Natural killer cell treated with Interleukin-12 subunit alpha and Interleukin-12 subunit beta and Interleukin-15 and Interleukin-18, amount 100 ng/mL, for 72 hours (primary cell): ENCODE measurements at places on chromosomes 13 and 19. TPM values are rescaled to one million over a fixed set of nuclear protein-coding genes. Genes with fewer than 3 reads are reported as not detected.

ZNF534 gene
- total RNA-seq, result not detected

PTGIR gene
- total RNA-seq, result 0.31 TPM

CYP4F3 gene
- total RNA-seq, result 0.12 TPM

ZNF837 gene
- total RNA-seq, result 0.71 TPM

LRCH1 gene
- 26.0 TPM for total RNA-seq

ZNF222 gene
- total RNA-seq, result 4.8 TPM

RNF225 gene
- 3.2 TPM for total RNA-seq

DNA sequence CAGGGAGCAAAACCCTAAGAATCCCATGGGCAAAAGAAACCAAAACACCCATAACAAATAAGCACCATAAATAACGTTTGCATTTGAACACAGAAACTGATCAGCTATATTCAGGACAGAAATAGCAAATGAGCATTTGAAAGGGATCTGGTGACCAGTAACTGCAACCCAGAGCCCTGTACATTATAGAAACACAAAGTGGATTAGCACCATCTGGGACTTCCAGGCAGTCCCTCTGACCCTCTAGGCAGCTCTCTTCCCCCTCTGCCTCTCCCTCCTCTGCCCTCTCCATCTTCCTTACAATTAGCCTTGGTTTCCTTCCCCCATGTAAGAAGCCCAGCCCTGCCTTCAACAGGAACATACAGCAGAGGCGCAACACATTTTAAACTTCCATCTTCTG, 215.0 kb downstream of the DCLK1 start:
- H3K27ac ChIP-seq, result no peak overlapping the region
- no peak for DNase-seq
- H3K4me1 ChIP-seq, result no peaks in the 10 kb centered on the region
- no peaks in the 10 kb centered on the region for H3K27me3 ChIP-seq

GRCh38 chr13:60363288-60363687, 33.7 kb upstream of the TDRD3 start:
- no peak overlapping the region for H3K4me3 ChIP-seq
- no peak overlapping the region for H3K27ac ChIP-seq
- no peaks in the 10 kb centered on the region for H3K4me1 ChIP-seq
- H3K36me3 ChIP-seq, result no peaks in the 10 kb centered on the region

- H3K36me3 ChIP-seq, result no peaks in the 10 kb centered on the region
- no peak overlapping the region for H3K27ac ChIP-seq
- no peak for DNase-seq
- no peaks in the 10 kb centered on the region for H3K4me1 ChIP-seq
Observed at GRCh38 chr19:13623716-13624710, 117.7 kb upstream of the CACNA1A start.

GRCh38 chr19:43662487-43662886, 7.5 kb downstream of the PLAUR start:
- no peak overlapping the region for H3K4me3 ChIP-seq
- H3K4me1 ChIP-seq, result peaks cover 20% of the 10 kb centered on the region
- H3K36me3 ChIP-seq, result peaks cover 21% of the 10 kb centered on the region

DNA sequence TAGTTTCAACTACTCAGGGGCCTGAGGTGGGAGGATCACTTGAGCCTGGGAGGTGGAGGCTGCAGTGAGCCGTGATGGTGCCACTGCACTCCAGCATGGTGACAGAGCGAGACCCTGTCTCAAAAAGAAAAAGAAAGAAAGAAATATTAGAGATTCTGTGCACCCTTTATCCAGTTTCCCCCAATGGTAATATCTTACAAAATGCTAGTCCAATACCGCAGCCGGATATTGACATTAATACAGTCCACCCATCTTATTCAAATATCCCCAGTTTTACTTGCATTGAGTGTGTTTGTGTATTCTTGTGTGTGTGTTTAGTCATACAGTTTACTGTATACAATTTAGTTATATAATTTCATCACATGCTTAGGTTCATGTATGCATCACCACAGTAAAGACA, 8.6 kb upstream of the IFNL4 start:
- peaks cover 3% of the 10 kb centered on the region for H3K27me3 ChIP-seq
- H3K27ac ChIP-seq, result no peak overlapping the region
- no peak overlapping the region for H3K4me3 ChIP-seq
- H3K4me1 ChIP-seq, result no peaks in the 10 kb centered on the region
- DNase-seq, result no peak
- no peaks in the 10 kb centered on the region for H3K36me3 ChIP-seq

- peak overlapping the region; percentile 93 for H3K27ac ChIP-seq
- peaks cover 24% of the 10 kb centered on the region for H3K4me1 ChIP-seq
- H3K27me3 ChIP-seq, result no peaks in the 10 kb centered on the region
- no peaks in the 10 kb centered on the region for H3K36me3 ChIP-seq
Observed at GRCh38 chr19:18543814-18544475, 572 bp upstream of the FKBP8 start.

DNA sequence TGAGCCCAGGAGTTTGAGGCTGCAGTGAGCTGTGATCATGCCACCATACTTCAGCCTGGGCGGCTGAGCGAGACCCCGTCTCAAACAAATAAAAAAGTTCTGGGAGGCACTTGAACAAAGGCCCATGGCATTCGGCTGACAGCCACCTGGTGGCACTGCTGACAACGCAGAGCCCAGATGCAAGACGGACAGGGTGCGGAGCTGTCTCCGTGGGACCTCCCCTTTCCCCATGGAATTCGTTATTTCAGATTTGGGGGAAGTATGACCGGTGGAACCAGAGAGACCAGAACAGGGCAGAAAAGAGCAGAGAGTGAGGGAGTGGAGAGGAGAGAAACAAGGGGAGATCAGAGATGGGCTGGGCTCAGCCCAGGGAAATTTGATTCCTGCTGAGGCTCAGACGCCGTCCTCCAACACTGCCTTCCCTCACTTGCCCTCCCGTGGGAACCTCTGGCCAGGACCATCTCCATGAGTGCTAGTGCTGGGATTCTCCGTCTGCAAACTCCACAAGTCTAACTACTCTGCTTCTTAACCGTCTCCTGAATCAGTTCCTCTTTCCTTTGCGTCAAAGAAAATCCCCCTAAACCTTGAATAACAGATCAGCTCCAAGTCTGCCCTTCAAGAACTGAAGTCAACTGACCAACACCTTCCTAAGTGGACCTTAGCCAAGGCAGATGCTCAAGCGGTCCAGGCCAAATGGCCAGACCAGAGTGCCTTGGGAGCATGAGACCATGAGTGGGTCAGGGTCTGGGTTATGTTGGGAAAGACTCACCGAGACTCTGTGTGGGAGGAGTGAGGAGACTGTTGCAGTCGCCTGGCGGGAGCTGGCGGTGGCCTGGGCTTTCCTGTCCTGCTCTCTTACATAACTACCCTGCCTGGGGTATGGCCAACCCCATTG, 11.9 kb upstream of the ATF5 start:
- no peaks in the 10 kb centered on the region for H3K27me3 ChIP-seq
- H3K4me3 ChIP-seq, result no peak overlapping the region
- DNase-seq, result no peak
- H3K36me3 ChIP-seq, result peaks cover 6% of the 10 kb centered on the region

- H3K27ac ChIP-seq, result no peak overlapping the region
- no peak for DNase-seq
- no peaks in the 10 kb centered on the region for H3K36me3 ChIP-seq
- peaks cover 33% of the 10 kb centered on the region for H3K27me3 ChIP-seq
Observed at GRCh38 chr19:5480427-5480836, 25.2 kb downstream of the ZNRF4 start.

DNA sequence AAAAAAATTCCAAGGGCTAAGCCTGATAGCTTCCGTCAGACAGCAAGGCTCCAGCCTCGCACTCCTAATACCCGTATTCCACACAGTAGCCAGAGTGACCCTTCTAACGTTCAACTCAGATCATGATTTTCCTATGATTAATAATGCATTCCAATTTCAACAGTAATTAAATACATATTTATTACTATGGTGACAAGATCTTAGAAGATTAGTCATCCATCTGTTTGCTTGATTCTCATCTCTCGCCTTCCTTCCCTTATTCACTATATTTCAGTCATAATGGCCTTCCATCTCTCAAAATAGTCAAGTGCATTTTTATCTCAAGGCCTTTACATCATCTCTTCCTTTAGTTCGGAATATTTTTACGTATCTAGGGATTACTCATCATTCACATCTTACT, 621.2 kb upstream of the SPRY2 start:
- H3K4me3 ChIP-seq, result no peak overlapping the region
- DNase-seq, result no peak
- peaks cover 2% of the 10 kb centered on the region for H3K27me3 ChIP-seq
- no peak overlapping the region for H3K27ac ChIP-seq
- H3K36me3 ChIP-seq, result no peaks in the 10 kb centered on the region
- no peaks in the 10 kb centered on the region for H3K4me1 ChIP-seq

DNA sequence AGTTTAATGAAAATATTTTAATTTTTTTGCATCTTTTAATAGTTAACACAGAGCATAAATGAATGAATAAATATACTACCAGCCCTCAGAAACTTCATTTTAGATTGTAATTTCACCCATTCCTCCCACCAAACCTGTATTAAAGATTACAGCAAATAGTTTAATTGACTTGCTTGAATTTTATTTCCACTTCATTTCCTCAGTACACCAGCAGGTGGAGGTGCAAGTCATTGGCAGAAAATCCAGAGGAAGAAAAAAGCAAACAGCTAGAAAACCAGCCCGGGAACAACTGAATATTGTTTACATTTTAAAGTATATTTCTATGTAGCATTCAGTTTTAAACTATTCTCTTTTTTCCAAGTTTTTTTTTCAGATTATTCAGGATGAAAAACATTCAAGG, 177.8 kb downstream of the OLFM4 start:
- DNase-seq, result no peak
- no peak overlapping the region for H3K4me3 ChIP-seq
- peaks cover 15% of the 10 kb centered on the region for H3K27me3 ChIP-seq

DNA sequence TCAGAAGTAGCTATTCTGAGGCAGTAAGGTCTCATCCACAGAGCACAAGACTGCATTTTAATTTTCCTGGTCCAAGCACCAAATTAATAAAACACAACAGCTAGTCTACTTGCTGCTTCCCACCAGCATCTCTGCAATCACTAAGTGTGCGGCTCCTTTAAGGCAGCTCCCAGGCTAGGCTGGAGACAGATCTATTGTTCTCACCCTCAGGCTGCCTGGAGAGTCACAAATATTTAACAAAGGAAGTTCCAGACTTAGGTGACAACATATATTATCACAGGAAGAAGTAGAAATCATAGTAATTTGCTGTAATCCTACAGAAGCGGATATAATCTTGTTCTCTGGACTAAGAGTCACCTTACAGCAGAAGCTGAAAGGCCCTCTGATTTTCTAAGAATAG, 2.2 kb upstream of the EID2 start:
- DNase-seq, result no peak
- H3K4me3 ChIP-seq, result peak overlapping the region; percentile 1
- H3K27me3 ChIP-seq, result peaks cover 9% of the 10 kb centered on the region
- H3K4me1 ChIP-seq, result peaks cover 22% of the 10 kb centered on the region

- no peak for DNase-seq
- H3K4me3 ChIP-seq, result no peak overlapping the region
- H3K4me1 ChIP-seq, result peaks cover 24% of the 10 kb centered on the region
- peaks cover 42% of the 10 kb centered on the region for H3K27me3 ChIP-seq
Observed at GRCh38 chr19:10011974-10012373, 1.3 kb upstream of the RDH8 start.

DNA sequence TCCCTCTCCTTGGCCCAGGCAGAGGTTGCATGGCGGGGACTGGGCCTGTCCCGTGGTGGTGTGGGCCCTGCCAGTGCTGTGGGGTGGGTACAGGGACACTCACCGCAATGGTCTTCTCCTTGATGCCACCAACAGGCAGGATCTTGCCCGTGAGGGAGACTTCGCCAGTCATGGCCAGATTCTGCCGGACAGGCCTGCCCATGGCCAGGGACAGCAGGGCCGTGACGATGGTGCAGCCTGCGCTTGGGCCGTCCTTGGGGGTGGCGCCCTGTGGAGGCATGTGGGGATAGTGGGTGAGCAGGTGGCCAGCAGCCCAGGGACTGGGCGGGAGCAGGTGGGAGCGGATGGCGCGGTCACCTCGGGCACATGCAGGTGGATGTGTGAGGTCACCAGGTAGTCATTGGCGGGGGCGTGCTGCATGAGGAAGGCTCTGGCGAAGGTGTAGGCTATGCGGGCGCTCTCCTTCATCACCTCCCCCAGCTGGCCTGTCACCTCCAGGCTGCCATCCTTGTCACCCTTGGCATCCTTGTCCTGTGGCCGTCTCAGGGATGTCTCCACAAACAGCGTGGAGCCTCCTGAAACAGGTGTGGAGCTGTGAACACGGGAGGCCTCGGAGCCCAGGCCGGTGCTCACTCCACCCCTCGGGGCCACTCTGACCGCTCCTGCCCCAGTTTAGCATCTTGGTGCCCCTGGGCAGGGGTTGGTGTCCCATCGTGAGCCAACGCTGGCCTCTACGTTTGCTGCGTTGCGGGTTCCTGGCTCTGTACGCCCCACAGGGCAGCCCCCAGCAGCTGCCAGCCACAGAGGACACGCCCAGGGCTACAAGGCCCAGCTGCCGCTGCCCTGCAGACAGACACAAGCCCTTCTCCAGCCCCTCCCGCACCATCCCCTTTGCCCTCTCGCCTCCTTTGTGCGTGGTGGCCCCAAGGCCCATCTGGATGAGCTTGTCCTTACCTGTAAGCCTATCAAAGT, 3.4 kb downstream of the RPL36 start:
- H3K4me1 ChIP-seq, result peaks cover 14% of the 10 kb centered on the region
- peak overlapping the region; percentile 39 for H3K4me3 ChIP-seq
- DNase-seq, result no peak
- no peak overlapping the region for H3K27ac ChIP-seq

DNA sequence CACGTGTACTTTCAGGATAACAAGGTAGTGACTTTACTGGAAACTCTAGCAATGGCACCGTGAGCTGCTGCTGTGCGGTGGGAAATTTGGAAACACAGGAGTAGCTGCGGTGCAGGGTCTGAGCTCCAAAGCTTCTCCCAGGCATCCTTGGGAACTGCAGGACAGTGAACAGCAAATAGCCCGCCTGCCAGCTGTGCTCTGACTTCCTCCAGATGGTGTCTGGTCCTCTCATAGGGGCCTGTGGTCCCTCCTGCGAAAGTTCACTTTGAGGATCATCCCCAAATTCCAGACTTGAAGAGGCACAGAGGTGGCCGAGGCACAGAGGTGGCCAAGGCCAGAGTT, 287.3 kb upstream of the MAB21L1 start:
- H3K36me3 ChIP-seq, result no peaks in the 10 kb centered on the region
- H3K4me1 ChIP-seq, result no peaks in the 10 kb centered on the region
- no peaks in the 10 kb centered on the region for H3K27me3 ChIP-seq
- no peak overlapping the region for H3K4me3 ChIP-seq
- DNase-seq, result no peak

- DNase-seq, result no peak
- H3K4me3 ChIP-seq, result no peak overlapping the region
- no peaks in the 10 kb centered on the region for H3K36me3 ChIP-seq
- H3K27ac ChIP-seq, result no peak overlapping the region
Observed at GRCh38 chr19:33938821-33939220, 142.2 kb downstream of the KCTD15 start.

- peaks cover 14% of the 10 kb centered on the region for H3K4me1 ChIP-seq
- peak overlapping the region; percentile 81 for H3K4me3 ChIP-seq
- peaks cover 19% of the 10 kb centered on the region for H3K36me3 ChIP-seq
- no peak for DNase-seq
Observed at GRCh38 chr19:53333066-53333462, 485 bp upstream of the ZNF845 start.
